Ecto neural progenitor cell (in vitro differentiated cells): ENCODE measurements at places on chromosomes 1 and 21.

- no peak for DNase-seq
Measured at GRCh38 chr1:187326557-187326956, 497.8 kb downstream of the PLA2G4A start.

GRCh38 chr1:238409191-238409850, 518.6 kb upstream of the ZP4 start:
- DNase-seq = no peak

GRCh38 chr1:10152709-10153284, 57.6 kb upstream of the KIF1B start:
- DNase-seq = peak; percentile 64

- DNase-seq = no peak
Measured at GRCh38 chr1:197806718-197807117, 31.4 kb upstream of the DENND1B start.

GRCh38 chr1:222285526-222285925, 262.4 kb downstream of the HHIPL2 start:
- DNase-seq = no peak

DNA sequence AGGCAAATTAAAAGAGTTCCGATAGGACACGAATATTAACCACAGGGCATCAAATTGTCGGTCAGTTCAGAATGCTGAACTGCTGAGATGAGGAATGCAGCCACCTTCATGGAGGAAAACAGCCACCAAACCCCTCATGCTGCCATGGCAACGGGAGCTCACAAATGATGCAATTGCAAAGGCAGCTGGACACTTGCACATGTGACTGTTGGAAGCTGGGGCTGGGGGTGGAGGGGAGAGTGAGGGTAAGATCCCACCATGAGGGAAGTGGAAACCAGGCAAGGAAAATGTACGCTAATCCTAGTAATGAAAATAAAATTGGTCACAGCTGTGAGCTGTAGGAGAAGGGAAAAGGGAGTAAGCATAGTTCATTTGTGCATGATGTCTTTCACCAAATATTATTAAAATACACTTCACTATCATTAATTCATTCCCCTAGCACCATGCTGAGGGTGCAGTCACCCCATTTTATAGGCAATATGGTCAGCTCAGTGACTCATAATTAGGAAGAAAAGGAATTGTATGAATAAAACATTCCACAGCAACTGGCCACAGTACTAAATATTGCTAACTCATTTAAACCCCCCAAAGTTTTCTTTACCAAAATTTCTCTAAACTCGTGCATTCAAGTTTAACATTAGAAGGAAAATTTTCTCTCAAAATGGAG, 15.3 kb downstream of the BECN2 start:
- peak; percentile 78 for DNase-seq

DNA sequence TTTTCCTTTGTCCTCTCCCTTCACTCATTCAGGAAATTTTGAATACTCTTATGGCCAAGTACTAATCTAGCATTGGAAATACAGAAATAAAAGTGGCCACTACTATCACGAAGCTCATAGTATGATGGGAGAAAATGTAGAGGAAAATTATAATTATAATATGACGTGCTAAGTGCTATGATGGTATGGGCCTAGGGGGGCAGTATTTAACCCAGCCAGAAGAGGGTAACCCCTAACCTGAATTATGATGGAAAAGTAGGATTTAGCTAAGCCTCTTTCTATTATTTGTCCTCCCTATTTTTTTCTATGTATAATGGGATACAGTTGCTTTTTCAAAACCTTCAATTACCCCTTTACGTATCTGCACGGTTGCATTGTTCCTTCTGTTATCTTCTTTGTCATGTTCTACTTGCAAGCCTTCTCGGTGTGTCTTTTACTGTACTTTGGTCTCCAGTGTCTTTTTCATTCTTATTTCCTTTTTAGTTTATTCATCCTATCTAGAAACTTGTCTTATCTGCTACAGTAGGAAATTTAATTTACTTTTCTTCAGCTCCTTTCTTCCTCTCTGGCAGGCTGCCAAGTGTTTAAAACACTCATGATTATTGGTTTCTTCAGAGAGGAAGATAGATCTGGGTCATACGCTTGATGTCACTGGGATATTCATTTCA, 88.8 kb upstream of the GPR52 start:
- DNase-seq = no peak

GRCh38 chr1:107548276-107548675, 407.4 kb downstream of the NTNG1 start:
- DNase-seq = no peak

DNA sequence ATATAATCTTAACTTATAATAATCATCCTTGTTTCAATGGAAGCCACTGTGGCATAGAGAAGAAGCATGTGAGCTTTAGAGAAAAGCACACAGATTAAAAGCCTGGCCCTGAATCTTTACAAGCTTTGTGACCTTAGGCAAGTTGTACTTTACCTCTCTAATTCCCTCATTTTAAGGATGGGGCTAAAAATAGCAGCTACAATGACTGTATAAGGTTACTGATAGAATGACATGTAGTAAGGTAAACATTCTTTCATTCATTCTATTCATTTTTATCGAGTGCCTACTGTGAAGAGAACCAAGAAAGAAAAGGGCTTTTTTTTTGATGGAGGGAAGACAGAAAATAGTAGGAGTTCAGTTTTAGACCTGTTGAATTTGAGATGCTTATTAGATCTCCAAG, 25.6 kb downstream of the CDKN2C start:
- no peak for DNase-seq

DNA sequence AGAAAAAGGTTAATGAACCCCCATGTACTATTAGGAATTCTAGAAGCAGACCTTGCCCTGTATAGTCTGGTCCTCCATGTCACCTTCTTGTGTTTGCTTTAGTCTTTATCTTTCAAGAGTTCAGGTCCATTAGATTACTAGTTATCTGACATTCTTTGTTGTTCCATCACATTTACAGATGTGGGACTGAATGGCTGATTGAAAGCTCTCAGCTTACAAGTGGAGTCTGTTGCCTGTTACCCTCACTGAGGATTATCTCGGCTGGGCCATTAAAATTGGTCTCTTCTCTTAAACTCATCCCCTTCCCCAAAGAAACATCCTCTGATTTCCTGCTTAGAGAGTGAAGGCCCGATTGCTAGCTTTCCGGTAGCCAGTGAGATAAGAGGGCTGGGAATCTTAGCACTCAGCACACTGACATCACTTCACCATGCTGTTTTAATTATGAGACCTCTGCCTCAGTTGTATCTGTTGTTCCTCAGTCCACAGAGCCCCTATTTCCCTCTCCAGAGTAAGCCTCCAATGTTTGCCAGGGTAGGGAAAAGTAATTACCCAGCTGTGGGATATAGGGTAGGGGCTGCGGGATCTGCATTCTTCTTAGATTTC, 76.8 kb downstream of the LPGAT1 start:
- DNase-seq = no peak

- peak; percentile 89 for DNase-seq
Measured at GRCh38 chr1:109776911-109777310, 13.2 kb upstream of the EPS8L3 start.

DNA sequence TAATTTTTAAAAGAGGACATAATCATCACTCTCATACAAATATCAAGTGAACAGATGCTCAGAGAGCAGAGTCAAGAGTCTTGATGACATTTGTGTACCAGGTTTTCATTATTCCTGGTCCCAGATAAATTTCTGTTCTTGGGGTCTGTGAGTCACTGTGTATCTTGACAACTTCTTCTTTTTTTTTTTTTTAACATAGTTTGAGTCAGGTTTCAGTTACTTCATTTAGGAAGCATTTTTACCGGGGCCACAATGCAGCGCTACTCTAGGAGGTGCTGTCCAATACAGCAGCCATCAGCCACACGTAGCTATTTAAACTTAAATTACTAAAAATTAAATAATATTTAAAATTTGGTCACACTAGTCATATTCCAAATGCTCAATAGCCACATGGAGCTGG, 188.1 kb upstream of the SAMSN1 start:
- no peak for DNase-seq

GRCh38 chr1:13809461-13810159, 109.6 kb downstream of the PRDM2 start:
- no peak for DNase-seq

DNA sequence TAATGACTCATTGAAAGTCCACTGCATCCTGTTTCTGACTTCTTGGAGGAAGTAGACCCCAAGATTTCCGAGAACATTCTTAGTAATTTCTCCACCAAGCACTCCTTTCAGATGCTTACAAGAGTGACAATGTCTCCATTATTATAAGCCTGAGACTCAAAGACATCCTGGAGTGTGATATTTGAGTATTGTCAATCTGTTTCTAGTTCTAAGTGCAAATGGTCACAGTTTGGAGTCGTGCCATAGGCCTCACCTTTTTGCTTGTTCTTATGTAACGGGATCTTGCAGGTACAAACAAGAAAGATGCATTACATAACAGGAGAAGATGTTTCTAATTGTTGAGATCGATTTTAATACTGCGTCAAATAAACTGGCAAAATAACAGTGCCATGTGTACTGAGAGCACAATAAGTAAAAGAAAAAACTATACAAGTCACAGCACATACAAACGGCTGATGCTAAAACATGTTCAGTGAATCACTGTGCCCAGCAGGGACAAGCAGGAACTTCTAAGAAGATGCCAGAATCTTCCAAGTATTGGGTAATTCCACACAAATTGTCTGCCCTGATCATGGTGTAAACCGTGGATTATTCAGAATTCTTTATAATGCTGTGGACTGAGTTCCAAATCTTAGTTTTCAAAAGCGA, 54.1 kb downstream of the CD2 start:
- DNase-seq = no peak
